GM04504 (cell line): ENCODE measurements at places on chromosomes 5 and 9.

- DNase-seq, result no peak
Measured at GRCh38 chr9:134781591-134782302, 98.9 kb upstream of the FCN2 start.

DNA sequence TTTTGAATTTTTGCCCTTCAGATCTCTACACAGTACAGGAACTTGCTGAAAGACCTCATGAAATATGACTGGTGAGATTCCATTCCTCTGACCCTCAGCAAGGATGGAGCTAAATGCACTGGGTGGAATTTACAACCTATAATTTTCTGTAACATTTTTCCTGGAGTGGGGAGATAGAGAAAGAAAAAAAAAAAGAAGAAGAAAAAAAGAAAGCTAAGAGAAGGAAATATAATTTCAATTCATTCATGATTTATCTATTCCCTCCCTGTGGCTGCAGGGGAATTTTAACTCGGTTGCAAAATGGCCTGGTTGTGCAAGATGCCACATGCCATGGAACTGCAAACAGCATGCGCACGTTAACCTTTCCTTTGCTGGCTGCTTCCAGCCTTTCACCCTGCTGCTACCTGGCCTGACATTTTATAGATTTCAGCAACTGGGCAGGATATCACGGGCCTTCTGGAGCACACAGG is 155.4 kb downstream of the FSTL4 start:
- peak; percentile 44 for DNase-seq

DNA sequence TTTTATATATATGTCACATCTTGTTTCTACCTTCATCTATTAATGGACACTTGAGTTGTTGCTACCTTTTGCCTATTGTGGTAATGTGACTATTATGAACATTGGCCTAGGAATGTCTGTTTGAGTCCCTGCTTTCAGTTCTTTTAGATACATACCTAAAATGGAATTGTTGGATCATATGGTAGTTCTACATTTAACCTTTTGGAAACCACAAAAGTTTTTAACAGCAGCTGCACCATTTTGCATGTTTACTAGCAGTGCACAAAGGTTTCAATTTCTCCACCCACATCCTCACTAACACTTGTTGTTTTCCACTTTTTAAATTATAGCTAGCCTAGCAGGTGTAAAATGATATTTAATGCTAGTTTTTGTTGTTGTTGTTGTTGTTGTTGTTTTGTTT is 88.4 kb downstream of the GALNT10 start:
- no peak for DNase-seq

- no peak for DNase-seq
Measured at GRCh38 chr5:56831773-56832172, 16.4 kb downstream of the MAP3K1 start.

GRCh38 chr5:105806596-105806995 is 1864.1 kb downstream of the EFNA5 start:
- DNase-seq, result no peak

DNA sequence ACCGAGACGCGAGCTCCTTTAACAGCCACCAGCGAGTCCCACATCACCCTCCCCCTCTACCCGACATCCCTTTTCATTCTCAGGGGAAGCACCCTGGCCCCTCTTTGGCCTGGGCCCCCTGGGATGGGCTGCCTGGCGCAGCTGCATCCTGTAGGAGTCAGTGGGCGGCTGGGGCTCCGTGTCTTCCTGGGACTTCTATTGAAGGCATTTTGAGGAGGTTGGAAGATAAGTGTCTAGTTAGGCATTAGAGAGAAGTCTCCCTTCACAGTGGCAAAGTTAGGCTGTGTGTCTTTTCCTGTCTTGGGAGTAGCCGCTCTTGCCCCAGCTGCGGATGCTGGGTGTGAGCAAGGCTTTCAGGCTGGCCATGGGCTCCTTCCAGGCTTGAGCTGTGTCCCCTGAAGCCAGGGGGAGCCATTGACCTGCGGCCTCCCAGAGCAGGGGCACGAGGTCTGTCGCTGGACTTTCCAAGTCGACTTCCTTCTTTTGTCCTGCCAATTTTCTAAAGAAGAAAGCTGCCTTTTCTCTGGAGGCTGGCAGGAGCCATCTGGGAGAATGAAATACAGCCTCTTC is 18.6 kb upstream of the NKD2 start:
- no peak for DNase-seq

GRCh38 chr5:132491368-132492364 is 1.1 kb upstream of the IRF1 start:
- DNase-seq, result no peak

DNA sequence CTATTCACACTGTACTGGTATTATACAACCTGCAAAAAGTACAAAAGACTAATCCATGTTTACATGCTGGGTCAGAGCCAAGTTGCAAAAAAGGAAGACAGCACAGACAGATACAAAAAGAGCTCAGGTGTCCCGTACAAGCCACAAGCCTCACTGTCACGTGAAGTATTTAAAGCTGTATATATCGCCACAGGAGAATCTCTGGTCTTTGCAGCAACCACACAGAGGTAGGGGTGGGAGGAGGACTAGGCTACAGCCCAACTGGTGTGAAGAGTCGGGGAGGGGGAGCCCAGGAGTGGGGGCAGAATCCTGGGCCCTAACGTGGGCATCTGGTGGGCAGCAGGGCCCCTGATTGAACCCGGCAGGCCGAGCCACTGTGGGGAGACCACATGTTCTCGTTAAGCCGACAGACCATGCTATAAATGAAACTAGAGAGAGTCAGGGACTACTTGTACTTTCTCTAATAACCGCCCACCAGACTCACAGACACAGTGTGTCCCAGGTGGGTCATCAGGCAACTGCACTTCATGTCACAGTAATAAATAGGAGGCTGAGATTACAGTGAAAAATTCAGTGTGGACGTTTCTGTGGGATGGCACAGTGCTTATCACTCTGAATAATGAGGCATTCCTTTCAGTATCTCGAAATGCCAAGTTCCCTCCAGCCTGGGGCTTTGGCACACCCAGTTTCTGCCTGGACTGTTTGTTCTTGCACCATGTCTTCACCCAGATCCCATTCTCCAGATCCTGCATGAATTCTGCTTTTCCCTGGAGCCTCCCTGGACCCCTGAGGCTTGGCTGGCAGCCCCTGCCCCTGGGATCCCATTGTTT is 79.3 kb upstream of the SH3PXD2B start:
- DNase-seq, result no peak

- no peak for DNase-seq
Measured at GRCh38 chr5:31819926-31820516, 181.1 kb downstream of the PDZD2 start.

- no peak for DNase-seq
Measured at GRCh38 chr9:81849631-81850259, 78.5 kb upstream of the SPATA31D4 start.

DNA sequence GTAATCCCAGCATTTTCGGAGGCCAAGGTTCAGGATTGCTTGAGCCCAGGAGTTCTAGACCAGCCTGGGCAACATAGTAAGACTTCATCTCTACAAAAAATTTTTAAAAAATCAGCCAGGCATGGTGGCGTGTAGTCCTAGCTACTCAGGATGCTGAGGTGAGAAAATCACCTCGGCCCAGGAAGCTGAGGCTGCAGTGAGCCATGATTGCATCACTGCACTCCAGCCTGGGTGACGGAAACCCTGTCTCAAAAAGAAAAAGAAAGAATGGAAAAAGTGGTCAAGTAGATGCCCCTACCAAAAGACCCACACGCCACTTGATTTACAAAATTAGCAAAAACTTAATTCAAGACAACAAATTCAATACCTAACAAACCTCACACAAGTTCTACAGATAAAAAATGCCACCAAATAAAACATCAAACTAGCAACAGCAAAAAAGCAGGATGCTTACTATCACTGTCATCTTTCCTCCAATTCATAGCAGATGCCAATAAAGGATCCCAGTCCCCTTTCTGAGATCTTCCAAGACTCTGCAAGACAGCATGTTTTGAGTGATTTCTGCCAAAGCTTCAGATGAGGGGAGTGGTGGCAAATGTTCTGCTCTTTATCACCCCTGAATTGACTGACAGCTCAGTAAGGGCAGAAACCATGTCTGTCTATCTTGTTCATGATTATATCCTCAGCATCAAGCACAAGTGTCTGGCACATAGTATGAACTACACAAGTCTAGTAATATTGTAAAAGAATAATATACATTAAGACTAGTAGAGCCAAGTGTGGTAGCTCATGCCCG is 34.2 kb upstream of the TESK1 start:
- no peak for DNase-seq

- peak; percentile 99 for DNase-seq
Measured at GRCh38 chr5:132866342-132867045, at the start of the genes GDF9 and UQCRQ. GDF9 (minus strand) TSS chr5:132866469; CDS start chr5:132864533, 1,936 bp downstream. UQCRQ (plus strand) TSS chr5:132866642; CDS start chr5:132866882, 240 bp downstream.

GRCh38 chr9:136747161-136748060 is 914 bp downstream of the LCN6 start:
- no peak for DNase-seq

DNA sequence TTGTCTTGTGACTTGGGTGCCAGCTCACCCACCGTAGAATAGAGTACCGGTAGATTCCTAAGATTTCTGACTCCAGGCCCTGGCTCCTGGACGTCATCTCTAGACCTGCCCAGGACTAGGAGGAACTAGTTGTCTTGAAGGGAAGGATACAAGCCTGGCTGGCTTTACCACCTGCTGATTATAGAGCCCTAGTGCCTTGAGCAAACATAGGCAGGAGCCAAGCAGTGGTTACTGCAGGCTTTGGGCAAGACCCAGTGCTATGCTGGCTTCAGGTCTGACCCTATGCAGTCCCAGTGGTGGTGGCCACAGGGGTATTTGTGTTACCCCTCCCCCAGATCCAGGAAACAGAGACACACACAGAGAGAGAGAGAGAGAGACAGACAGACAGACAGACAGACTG is 606.2 kb downstream of the PDE4D start:
- DNase-seq, result no peak

GRCh38 chr9:120526534-120526933 is 53.4 kb downstream of the CDK5RAP2 start:
- DNase-seq, result no peak

DNA sequence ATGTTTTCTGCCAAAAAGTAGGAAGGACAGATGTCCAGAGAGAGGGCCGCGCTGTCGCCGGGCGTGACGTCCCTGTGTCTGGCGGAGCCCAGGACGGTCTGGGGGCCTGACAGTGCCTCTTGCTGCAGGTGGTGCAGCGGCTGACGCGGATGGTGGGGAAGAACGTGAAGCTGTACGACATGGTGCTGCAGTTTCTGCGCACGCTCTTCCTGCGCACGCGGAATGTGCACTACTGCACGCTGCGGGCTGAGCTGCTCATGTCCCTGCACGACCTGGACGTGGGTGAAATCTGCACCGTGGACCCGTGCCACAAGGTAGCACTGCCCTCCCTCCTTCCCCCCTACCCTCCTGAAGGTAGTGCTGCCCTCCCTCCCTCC is 7.8 kb downstream of the NELFB start:
- no peak for DNase-seq

GRCh38 chr5:16025681-16026080 is 153.9 kb downstream of the MARCHF11 start:
- peak; percentile 13 for DNase-seq

- no peak for DNase-seq
Measured at GRCh38 chr9:22108581-22109370, 99.7 kb upstream of the CDKN2B start.

DNA sequence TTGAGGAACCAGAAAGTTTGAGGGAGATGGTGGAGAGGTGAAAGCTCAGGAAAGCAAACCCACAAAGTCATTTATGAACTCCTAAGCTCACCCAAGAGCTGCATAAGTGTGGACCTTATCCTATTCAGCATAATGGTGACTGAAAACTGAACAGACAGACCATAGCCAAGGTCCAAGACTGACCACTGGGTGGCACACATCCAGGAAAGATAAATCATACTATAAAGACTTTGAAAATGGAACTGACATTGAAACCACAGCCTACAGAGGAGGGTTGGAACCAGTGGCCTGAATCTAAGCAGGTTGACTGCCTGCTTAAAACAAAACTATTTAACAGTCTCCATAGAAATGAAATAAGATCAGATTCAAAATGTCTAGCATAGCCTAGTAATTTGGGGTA is 121.0 kb upstream of the RGS7BP start:
- no peak for DNase-seq

DNA sequence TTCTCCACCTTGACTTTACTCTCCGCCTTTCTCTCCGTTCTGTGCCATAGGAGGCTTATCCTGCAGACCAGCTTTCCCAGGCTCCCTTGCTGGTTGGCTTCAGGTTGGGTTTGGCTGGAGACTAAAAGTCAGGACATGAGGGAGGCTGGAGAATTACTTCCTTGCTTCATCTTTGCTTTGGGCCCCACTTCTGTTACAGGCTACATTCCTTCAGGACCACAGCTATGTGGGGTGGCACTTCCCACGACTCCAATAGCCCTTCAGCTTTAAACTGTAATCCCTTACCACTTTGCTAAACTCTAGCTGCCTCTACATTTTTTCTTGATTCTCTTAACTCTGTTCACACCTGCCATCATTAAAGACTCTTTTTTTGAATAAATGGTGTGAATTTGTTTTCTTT is 186.7 kb upstream of the NR4A3 start:
- DNase-seq, result no peak

DNA sequence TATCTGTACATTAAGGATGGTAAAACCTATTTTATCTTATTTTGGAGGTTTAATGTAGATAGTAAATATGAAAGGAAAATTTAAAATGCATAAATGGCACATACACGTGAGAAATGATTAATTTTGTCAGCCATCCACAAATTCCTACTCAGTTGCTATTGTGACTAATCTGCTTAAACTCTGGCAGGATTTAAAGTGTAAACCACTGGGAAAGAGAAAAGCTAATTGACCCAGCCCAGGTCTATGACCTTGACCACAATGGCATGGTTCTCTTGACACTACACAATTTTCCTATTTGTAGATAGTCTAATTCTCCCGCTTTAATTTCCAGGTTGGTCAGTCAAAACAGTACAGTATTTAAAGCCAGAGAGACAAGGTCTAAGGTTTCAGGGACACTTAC is 459.0 kb upstream of the KLF4 start:
- DNase-seq, result no peak

DNA sequence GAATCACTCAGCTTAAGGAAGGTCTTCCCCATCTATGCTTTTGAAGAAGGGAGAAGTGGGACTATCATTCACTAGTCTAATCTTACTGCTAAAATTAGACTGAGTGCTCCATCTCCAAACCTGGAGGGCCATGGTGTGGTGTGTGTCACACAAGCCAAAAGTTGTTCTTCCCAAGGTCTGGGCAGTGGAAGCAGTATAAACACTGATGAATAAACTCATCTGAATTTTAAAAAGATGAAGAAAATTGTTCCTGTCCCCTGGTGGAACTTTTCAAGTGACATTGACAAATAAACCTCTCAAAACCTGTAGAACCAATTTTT is 16.2 kb downstream of the STX17 start:
- DNase-seq, result no peak

DNA sequence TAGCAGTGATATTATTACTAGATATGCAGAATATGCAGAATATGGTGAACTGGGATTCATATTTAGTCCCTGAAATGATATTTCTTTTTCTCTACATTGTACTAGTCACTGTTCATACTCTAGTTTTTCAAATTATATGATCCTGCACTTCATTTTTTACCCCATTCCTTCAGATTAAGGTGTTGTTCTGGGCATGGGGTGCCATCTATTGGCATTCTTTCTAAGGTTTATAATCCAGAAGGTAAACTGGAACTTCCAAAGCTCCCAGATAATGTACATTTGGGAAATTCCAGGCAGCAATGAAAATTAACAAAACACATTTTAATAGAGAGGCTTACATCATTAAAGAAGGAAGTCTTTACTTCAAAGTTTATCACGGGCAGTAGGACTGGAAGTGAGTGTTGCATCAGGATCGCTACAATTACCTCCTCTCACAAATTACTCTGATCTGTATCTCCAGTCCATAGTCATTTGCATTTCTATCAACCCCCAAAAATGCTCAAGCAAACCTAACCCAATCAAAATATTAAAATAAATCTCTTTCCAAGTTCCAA is 12.5 kb downstream of the RFX3 start:
- no peak for DNase-seq

- DNase-seq, result no peak
Measured at GRCh38 chr5:5050801-5051200, 89.3 kb upstream of the ADAMTS16 start.
